ENCODE measurements at places on chromosomes 11 and 22. TPM values are rescaled to one million over a fixed set of nuclear protein-coding genes. Genes with fewer than 3 reads are reported as not detected.

SLC36A4 gene
- total RNA-seq = 13.3 TPM

LRRC10B gene
- not detected for total RNA-seq

ACTN3 gene
- not detected for total RNA-seq

C11orf21 gene
- total RNA-seq = 153 TPM

TCN1 gene
- total RNA-seq = not detected

FAU gene
- 1,810 TPM for total RNA-seq

DNA sequence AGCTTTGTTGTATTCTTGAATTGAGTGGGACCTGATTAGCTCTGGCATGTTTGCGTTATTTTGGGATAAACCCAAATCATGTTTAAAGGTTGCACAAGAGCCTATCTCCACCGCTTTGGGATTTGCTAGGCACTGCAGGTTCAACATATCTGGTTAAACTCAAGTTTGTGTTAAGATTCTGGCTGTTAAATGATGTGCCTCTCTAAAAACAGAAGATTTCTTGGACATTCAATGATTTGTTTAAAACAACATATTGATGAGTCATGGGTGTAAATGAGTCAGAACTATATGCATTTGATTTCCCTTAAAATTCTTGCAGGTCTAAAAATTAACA lies 67.4 kb downstream of the AMOTL1 start:
- no peak for DNase-seq

DNA sequence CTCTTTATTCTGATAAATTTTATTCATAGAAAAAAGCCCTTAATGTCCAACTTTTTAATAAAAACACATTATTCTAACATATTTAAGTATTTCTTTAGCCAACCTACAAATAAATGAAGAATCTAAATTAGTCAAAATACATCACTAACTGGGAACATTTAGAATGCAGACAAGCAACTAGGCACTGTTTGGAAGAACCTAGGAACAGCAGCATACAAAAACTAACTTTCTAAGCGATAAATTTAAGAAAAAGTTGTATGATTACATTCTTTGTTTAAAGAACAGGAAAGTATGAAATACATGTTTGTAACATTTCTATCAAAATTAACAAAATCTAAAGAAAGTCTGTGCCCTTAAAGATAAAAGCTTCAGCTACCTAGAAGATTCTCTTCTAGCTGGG lies 35.3 kb downstream of the PI4KA start:
- DNase-seq = no peak

DNA sequence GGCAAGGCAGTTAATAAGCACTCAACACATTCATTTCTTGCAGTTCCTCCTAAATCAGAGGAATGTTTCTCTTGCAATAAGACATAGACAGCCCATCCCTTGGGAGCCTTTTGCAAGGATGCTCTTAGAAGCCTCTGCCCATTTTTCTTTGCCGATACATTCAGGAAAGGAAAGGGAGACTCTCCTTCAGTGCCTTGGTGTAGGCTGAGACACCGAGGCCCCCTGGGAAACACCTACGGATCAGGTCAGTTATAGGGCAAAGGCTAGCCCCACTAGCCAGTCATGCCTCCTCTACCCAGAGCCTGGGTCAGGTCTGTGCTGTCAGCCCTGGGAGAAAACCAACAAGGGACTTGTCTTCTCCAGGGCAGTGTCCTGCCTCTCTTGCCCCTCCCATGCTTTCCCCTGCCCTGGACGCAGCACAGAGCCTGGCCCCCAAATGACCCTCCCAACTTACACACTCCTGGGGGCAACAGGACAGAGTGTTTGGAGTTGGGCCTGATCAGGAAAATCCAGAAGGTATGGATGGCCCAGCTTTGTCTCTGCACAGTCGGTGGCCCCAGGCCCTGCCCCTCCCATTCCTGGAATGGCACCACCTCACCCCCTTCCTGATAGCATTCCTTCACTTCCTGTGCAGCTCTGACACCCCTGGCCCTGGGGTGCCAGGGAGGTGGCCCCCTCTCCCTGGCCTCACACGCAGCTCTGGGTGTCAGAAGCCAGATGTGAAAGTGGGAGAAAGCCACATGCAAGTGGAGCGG lies 18.3 kb downstream of the ANKK1 start:
- no peak for DNase-seq

GRCh38 chr11:116605543-116606459 lies 167.0 kb downstream of the BUD13 start:
- no peak for DNase-seq

DNA sequence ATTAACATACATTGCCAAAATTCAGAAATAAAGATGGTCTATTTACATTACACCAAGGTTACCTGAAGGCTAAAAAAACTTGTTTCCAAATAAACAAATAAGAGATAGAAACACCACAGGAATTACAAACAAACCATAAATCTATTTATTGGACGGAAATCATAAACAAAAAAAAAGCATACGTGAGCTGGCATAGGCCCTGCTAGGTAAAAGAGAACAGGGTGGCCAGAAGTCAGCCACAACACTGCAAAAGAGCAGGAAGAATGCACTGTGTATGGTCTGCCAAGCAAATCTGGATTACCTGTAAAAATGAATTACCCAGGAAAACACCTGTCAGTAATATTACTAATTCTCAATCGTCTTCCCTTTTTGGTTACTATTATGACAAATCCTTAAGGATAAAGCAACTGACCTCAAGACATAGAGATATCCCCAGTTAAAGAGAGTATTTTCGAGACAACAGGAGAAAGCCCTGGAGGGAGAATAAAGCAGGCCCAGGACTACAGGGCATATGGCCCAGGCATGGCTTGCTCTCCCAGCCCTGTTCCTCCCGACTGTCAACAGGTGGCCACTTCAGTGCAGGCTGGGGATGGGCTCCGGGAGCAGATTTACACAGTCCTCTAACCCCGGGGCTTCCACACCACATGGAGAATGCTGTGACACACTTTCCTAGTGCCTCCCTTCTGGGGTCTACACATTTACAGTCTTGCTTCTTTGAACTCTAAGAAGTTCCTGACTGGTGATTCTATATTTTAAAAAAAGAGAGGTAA lies 18.0 kb downstream of the PPP2R1B start:
- no peak for DNase-seq

- DNase-seq = no peak
Measured at GRCh38 chr11:8772571-8773519, 90.3 kb downstream of the RPL27A start.

DNA sequence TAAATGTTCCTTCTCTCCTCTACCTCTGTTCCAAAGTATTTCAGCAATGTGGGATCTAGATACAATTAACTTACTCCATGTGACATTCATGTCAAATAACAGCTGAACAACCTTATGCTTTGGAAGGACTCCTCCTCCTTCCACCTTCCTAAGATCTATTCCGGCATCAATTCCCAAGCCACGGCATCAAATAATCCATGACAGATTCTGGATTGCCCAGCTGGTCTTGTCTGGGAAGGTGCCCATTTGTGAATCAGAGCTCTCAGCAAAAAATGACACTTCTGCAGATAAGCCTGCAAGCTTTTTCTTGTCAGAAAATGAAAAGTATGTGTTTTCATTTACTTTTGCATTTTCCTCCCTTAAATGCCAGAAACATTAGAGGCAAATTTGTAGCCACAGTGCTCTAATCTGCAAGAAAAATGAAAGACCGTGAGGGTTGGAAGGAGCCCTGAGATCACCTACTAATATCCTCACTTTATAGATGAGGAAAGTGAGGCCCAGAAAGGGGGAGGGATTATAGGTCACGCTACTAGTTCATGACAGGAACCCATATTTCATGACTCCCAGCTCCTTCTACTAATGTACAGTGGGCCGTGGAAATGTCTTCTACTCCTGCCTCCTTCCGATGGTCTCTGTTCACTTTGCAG lies 124.0 kb downstream of the ME3 start:
- no peak for DNase-seq

GRCh38 chr11:64224151-64224890 lies 1.7 kb downstream of the TRPT1 start:
- no peak for DNase-seq

GRCh38 chr11:81070948-81071347 lies 1630.1 kb upstream of the TENM4 start:
- no peak for DNase-seq

All from naive thymus-derived CD4-positive, alpha-beta T cell (primary cell).